SK-N-SH treated with all-trans-retinoic acid at 6 μM for 48 hours (cell line): ENCODE measurements at places on chromosomes 7 and 10.

DNA sequence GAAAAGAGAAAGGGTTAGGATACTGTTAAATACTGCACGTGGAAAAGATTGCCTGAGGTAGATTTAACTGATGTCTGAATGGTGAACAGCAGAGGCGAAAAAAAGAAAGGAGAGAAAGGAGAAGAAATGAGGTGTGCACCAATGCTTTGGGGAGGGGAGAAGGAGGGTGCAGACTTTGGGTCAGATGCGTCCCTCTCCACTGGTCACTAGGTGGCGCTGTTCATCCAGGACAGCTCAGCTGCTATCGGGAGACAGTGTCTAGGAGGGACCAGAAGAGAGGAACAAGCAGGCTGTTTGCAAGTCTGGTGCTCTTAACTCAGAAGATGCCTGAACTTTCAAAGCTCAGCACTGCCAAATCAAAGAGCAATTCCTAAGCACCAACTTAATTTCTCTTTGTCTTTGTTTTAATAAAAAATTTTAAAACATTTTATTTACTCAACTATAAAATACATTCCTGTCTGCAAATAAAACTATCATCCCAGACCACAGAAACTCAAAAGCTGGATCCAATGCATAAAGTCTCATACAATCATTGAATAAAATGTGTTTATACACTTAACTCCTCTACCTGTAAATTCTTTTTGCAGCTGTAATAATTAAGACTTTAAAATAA, 83.9 kb upstream of the PDLIM1 start:
- peak; percentile 97 for ATAC-seq

DNA sequence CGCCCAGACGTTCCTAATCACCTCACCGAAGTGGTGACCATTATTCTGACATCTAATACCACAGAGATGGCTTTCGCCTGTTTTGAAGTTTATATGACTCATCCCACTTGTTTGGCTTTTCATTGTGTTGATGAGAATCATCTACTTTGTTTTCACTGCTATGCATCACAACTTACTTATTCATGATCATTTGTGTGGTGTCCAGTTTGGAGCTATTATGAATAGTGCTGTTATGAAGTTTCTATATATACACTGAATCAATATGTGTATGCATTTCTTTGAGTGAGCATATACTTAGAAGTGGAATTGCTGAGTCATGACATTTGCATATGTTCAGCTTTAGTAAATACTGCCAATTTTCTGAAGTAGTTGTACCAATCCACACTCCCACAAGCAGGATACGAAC, 38.6 kb upstream of the TNKS2 start:
- no peak for ATAC-seq

DNA sequence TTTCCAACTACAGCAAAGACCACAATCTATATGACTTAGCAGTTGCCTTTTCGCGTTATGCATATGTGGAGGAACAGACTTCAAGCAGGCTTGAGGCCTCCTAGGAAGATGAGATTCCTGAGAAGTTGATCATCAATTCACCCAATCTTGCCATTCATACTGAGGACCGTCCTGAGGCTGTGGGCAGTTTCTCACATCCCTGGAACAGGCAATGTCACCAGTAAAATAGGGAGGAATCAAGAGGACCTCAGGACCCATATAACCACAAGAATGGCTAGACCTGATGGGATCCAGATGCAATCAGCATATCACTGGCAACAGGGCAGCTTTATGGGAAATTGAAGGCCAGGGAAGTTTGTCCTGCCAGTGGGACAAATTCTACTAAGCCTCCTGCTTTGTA, 17.3 kb downstream of the KDM7A start:
- ATAC-seq: no peak; the same call in 1 of the 3 replicates

DNA sequence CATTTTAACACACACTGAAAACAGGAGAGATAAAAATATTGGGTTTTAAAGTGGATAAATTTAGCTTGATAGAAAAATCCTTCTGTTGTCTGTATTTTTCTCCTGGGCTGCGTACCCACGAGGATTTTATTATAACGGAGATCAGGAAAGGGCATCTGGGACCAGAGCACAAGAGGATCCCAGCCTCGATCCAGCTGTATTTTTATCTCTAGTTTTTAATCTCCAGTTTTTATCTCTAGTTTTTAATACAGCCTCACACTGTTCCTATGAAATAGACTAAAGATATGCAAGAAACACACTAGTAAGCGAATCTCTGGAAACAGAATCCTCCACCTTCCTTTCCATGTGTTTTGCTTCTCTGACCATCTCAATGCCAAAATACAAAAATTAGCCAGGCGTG, 295.2 kb downstream of the FRMD4A start:
- no peak for ATAC-seq

DNA sequence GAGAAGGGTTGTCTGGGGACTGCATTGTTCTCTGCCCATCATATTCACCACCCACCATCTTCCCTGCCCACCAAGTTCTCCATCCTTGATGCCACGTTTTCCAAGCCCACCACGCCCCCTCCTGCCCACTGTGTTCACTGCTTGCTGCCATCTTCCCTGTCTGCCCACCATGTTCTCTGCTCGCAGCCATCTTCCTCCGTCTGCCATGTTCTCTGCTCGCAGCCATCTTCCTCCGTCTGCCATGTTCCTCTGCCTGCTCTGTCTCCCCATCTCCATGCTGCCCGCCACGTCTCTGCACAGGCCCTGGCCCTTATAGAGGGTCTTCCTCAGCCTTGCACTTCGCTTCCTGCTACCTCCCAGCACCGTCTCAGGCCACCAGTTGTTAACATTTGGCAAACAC, 30.0 kb upstream of the ZNF32 start:
- no peak for ATAC-seq

GRCh38 chr10:132671228-132672154, 114.5 kb downstream of the NKX6-2 start:
- no peak for ATAC-seq

DNA sequence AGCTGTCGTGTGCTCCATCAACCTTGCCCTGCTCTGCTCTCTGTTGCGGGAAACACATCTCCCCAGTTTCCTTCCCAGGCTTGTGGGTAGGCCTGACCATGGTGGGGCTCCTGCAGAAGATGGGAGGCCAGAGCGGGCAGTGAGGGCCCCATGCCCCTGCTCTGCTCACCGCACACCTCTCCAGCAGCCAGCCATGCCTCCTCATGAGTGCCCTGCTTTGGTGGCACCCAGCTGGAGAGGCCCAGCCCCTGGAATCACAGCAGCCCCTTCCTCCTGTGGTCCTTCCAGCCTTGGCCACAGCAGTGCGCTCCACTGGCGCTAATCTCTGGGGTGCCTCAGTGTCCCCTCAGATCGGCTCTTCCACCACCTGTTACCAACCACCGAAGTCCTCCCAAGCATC, 4.2 kb upstream of the OPN4 start:
- ATAC-seq: no peak

DNA sequence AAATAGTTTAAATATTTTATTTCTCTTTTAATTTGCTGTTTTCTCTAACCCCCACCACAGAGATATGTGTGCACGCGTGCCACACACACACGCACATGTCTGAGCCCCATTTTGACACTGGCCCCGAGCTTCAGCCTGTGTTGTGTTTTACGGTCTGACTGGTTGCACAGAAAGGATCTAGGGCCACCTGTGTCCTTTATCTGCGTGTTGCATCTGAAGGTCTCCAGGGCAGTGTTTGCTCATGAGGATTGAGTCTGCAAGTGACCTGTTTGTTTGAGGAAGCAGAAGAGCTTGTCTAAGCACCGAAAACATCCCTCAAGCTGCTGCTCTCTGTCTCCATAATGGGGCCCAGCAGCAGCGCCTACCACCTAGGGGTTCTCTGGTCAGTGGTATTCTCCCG, 266.4 kb upstream of the LYZL1 start:
- ATAC-seq: no peak

- no peak for ATAC-seq
These were observed 102.1 kb downstream of the PDGFA start for GRCh38 chr7:417625-417889.

DNA sequence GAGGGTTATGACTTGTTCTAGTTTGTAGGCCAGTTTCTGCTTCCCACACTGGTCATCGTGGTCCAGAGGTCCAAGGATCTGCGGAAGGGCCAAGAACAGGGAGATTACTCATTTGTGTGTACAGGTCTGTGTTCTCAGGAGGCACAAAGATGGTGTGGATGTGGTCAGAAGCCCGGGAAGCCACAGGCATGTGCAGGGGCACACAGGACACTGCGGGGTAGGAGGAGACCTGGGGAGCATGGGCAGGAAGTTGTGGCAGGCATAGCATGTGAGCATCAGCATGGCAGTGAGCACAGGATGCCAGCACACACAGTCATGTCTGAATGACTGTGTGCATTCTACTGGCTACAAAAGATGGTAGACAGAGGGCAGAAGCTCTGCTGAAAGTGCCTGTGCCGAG, 445.8 kb downstream of the PLXNA4 start:
- ATAC-seq: no peak

DNA sequence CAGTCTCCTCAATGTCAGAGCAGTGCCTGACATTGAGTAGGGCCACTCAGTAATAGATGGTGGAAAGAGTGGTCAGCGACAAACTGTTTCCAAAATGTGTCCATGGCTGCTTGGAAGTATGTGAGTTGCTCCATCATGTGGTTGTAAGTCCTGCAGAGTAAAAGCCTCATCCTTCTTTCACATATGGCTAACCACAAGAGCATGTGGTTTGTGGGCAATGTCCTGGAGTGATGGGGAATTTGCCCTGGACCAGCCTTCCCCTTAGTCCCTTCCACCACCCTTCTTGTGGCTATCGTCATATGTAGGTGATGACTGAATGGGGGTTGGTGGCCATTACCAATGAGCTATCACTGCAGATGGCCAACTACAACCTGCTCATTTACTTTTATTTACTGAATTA, 33.0 kb upstream of the PLXNA4 start:
- no peak for ATAC-seq

DNA sequence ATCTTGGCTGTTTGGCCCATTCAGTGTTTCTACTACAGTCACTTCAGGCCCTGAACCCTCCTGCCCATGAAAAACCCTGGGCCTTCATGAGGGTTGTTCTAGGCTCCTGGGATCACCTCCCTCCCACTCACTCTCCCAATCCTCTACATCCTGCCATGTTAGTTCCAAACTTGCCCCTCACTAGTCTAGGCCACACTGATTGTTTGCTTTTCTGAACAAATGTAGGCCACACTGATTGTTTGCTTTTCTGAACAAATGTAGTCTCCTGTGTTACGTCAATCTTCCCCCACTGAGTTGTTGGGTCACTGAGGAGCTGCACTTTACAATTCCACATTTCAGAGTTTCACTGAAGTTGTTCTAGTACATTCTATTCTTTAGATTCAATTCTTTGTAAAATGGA, 5.3 kb upstream of the ALDH18A1 start:
- no peak for ATAC-seq

- no peak for ATAC-seq
These were observed 3.6 kb upstream of the LRRC4 start for GRCh38 chr7:128034825-128035224.

DNA sequence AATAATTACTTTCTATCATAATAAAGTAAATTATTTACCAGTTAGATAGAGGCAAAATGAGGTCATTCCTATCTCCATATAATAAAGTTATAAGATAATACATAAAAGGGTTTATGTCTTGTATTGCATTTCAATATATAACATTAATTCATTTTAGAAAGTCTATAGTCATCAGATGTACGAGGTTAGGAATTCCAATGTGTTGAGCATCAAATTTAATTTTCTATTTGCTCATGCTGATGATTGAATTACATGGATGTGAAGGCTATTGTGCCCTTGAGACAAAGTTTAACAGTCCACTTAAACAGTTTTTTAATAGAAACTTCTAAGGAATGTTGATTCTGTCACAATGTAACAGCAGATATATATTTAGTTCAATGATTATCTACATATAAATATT, 678.3 kb upstream of the LRRN3 start:
- ATAC-seq: no peak

- no peak for ATAC-seq
These were observed 194.1 kb downstream of the CREB5 start for GRCh38 chr7:28606421-28606820.

- ATAC-seq: peak; percentile 84
These were observed 57.8 kb upstream of the RAB18 start for GRCh38 chr10:27446091-27446918.

DNA sequence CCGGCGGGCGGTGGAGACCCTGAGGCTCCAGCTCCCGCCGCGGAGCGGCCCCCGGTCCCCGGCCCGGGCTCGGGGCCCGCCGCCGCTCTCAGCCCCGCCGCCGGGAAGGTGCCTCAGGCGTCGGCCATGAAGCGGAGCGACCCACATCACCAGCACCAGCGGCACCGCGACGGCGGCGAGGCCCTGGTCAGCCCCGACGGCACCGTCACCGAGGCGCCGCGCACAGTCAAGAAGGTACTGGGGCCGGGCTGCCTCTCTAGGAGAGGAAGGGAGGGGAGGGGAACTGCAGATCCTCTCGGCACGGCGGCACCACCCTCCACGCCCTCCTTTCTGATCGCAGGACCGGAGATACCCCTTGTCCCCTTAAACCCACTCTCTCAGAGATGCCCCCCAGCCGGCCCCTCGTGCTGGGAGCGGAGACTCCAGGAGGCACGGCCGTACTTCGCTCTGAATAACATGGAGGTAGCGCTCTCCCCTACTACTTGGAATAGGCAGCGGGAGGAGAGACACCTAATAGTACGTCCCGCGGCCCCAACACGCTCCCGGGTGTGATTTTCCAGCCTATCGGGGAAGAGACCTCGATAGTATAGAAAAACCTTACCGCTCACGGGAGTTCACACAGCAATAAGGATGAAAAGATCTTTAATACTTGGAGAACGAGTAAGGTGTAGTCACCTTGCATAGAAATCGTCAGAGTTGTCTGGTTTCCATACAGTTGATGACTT, 538 bp downstream of the AHCYL2 start:
- ATAC-seq: peak; percentile 64

GRCh38 chr7:51927738-51928137, 611.1 kb upstream of the COBL start:
- ATAC-seq: no peak

DNA sequence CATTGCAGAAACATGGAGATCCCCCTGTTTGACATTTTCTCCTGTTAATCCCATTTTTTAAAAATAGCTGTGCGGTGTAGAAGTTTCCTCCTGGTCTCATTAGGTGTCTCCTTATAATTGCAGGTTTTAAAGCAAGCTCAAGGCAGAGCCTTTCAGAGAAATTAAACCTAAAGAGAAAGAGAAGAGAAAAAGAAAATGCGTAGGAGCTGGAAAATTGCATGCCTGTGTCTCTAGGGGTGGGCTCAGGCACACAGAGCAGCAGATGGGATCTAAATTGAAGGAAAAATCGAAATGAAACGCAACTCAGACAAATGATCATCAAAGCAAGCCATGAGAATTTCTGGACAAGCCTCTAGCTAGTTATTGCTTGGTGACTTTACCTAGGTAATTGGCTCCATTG, 40.1 kb downstream of the GPR26 start:
- ATAC-seq: no peak
